Right lung (tissue), 10 donors: ENCODE measurements at places on chromosomes 11 and 22.

GRCh38 chr22:26450453-26451185, 21.6 kb downstream of the ASPHD2 start:
- DNase-seq, result no peak

DNA sequence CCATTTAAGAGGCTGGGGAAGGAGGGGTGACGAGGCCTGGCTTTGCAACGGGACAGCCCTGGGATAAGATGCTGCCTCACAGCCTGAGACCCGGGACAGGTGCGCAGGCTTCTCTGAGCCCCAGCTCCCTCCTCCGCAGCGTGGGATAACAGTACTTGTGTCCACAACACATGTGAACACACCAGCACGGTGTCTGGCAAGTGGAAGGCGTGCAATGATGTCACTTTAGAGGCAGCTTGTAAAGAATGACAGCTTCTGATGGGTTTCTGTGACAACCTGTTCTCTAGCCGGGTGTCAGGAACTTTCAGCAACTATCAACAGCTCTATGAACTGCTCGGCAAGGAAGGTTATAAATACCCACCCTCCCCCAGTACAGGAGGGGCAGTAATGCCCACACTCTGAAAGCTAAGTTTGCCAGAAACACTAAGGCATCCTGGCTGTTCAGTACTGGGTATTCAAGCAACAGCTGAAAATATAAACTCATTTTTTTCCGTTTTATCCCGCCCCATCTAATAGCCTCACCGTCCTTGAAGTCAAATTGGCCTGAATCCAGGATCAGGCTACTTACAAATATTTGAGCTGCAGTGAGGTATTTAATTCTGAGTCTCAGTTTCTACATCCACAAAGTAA, 59.7 kb downstream of the MYH9 start:
- no peak for DNase-seq

DNA sequence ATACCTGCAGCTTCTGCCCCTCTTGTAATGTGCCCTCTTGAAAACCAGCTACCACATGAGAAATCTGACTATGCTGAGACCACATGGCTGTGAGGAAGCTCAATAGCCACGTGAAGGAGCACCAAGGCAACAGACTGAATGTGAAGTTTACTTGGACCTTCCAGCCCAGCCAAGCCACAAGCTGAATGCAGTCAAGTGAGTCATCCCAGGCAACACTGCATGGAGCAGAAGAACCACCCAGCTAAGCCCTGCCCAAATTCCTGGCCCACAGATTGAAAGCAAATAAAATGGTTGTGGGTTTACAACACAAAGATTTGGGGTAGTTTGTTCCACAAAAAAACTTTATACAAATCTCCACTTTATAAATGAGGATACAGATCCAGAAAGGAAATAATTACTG, 114.5 kb downstream of the TIMP3 start:
- DNase-seq, result no peak

- DNase-seq, result no peak
These were observed 21.6 kb upstream of the ST14 start for GRCh38 chr11:130137999-130138398.

GRCh38 chr11:43818220-43818619, 62.4 kb upstream of the ALKBH3 start:
- no peak for DNase-seq

GRCh38 chr22:35177811-35178210, 79.5 kb upstream of the HMGXB4 start:
- no peak for DNase-seq

- no peak for DNase-seq
These were observed 1.5 kb upstream of the TOLLIP start for GRCh38 chr11:1310772-1311468.

GRCh38 chr11:6002202-6002699, 4.5 kb downstream of the OR56A4 start:
- no peak for DNase-seq

DNA sequence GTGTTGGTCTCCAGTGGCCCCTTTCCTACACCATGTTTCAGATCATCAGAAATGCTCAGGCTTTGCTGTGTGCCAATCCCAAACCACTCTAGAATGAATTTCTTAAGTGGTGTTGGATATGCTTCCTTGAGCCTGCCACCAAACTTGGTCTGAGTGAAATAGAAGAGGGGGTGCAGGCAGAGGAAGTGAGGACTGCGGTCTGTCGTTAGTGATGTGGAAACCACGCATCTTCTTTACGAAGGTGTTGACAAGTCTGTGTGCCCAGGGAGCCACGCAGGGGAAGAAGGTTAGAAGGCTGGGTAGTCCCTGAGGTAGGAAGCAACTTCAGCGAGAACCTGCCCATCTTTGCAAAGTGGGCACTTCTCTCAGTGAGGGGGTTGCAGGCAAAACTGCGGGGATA, 187.4 kb upstream of the NAV2 start:
- DNase-seq, result no peak

GRCh38 chr11:73528483-73529203, 69.3 kb downstream of the FAM168A start:
- DNase-seq, result no peak

DNA sequence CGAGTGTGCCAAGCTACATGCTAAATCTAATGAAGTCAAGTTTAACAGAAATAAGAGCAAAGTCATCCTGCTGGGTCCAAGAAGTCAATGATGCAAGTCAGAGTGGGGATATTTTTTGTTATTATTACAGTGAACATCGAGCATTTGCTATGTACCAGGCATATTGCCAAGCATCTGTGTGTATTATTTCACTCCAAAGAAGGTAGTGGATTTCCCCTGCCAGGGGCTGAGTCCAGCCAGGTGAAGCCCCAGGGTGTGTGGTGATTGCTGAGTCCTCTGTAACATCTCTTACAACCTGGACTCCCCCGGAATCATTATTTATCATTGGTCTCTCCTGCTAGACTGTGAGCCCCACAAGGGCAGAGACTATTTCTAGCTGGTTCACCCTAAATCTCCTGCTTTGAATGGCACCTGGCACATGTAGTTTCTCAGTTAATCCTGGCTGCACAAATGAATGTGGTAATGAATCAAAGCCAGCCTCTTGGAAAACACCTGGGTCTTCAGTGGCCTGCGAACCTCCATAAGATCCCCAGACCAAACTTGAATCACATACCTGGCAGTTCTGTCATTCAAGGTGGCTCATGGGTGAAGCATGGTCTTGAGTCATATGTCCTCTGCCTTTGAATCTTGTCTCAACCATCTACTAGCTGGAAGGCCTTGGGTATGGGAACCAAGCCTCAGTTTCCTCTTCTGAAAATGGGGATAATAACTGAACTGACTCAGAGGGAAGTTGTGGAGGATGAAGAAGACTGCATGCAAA, 549.2 kb downstream of the MIAT start:
- DNase-seq, result no peak

DNA sequence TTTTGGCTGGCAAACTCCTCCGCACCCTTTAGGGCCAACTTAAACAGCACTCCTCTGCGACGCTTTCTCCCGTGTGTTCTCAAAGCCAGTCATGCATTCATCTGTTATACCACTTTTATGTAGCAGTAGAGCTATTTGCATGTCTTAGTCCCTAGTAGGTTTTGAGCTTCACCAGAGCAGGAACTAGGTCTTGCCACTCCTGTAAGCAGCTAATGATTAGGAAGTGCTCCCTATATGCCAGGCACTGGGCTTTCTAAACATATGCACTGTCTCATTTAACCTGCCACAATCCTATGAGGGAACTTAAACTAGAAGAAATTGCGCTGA, 180.8 kb downstream of the DBX1 start:
- DNase-seq, result no peak

- peak; percentile 31 for DNase-seq
These were observed 99.1 kb downstream of the CD44 start for GRCh38 chr11:35237860-35238715.

GRCh38 chr11:93072229-93072914, 102.9 kb downstream of the MTNR1B start:
- DNase-seq, result no peak

- peak; percentile 87 for DNase-seq
These were observed 7.6 kb upstream of the CDC42EP1 start for GRCh38 chr22:37552524-37553163.

- peak; percentile 79 for DNase-seq
These were observed 3.6 kb downstream of the SEPTIN5 start for GRCh38 chr22:19717691-19718455.

- no peak for DNase-seq
These were observed 164.7 kb upstream of the GUCY1A2 start for GRCh38 chr11:107182978-107183377.

- DNase-seq, result no peak
These were observed 669 bp upstream of the BCR start for GRCh38 chr22:23179381-23180299.

DNA sequence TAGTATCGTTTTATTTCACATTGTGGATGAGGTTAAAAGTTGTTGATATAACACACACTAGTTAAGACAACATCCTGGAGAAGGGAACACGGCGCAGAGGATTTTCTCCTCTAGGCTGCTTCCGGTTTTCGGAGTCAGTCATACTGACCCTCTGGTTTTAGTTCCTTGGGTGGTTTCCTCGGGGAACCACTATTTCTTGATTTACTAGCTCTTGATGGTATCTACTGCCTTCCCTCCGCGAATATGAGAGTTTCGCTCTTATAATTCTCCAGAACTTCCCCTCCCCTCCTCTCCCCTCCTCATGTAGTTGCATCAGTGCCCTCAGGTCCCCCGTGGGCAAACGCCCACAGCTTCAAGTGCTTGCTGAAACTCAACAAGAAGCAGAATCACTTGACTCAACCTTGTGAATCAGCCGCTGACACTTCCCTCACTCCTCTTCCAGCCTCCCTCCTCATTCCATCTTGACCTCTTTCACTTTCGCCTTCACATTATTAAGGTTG, 15.9 kb upstream of the APOBEC3A start:
- DNase-seq, result no peak

- DNase-seq, result no peak
These were observed 11.4 kb downstream of the TUBA8 start for GRCh38 chr22:18121954-18122554.

DNA sequence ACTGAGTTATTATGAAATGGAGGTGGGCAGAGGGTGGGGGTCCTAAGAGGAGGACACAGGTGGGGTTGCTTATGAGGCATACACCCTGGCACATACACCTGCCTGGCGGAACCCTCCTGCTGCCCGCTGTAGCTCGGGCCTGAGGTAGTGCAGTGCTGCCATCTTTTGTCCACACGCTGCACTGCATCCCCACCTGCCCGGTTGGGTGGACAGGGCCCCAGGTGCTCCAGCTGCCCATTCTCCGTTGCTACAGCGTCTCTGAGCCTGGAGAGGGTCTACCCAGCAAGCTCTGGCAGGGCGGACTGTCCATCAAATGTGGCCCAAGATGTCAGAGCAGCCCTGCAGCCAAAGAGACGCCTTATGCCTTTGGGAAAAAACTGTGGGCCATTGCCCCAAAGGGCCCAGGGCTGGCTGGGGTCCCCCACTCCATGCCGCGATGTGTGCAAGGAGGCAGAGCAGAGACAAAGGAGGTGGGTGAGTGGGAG, 131.2 kb downstream of the BUD13 start:
- peak; percentile 15 for DNase-seq

GRCh38 chr11:60972182-60973030, 926 bp downstream of the CD6 start:
- no peak for DNase-seq

DNA sequence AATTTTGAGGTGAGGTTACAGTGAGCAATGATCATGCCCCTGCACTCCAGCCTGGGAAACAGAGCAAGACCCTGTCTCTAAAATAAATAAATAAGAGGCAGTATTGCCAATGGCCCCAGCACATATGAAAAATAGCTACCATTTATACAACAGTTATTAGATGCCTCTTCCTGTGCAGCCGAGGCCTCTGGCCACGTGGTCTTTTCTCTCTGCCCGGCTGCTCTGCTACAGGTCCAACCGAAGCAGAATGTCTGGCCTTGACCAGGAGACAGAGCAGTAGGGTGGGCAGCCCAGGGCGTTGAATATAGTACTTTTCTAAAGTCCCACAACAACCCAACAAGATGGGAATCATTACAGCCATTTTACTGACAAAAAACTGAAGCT, 12.4 kb upstream of the OAF start:
- DNase-seq, result no peak

DNA sequence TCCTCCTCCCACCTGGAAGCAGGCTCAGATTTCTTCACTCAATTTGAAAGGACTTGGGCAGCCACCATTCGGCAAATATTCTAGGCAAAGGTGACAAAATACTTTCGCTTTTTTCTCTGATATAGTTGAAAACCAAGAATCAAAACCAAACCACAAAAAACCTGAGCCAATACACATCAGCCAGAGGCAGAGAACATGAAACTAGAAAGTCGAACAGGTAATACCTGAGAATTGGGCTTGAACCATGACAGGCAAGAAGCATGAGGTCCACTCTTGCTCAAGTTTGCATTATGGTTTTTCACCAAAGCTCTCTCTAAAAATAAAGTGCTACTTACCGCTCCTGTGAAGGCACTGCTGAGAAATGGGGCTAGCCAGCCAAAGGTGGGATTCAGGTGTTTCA, 26.2 kb upstream of the LDLRAD3 start:
- no peak for DNase-seq

DNA sequence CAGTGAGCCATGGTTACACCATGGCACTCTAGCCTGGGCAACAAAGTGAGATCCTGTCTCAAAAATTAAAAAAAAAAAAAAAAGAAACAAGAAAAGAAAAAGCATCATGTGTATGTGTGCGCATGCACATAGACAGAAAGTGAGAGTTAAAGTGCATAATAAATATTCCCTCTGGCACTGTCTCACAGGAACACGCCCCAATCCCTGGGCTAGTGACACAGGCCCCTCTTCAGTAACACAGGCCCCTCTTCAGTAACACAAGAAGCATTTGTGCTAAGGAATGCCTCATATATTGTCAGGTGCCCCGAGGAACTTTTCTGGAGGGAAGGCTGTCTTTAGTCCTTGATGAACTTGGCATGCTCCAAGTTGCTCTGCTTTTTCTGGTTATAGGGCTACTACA, 57.5 kb downstream of the RPL27A start:
- DNase-seq, result no peak

DNA sequence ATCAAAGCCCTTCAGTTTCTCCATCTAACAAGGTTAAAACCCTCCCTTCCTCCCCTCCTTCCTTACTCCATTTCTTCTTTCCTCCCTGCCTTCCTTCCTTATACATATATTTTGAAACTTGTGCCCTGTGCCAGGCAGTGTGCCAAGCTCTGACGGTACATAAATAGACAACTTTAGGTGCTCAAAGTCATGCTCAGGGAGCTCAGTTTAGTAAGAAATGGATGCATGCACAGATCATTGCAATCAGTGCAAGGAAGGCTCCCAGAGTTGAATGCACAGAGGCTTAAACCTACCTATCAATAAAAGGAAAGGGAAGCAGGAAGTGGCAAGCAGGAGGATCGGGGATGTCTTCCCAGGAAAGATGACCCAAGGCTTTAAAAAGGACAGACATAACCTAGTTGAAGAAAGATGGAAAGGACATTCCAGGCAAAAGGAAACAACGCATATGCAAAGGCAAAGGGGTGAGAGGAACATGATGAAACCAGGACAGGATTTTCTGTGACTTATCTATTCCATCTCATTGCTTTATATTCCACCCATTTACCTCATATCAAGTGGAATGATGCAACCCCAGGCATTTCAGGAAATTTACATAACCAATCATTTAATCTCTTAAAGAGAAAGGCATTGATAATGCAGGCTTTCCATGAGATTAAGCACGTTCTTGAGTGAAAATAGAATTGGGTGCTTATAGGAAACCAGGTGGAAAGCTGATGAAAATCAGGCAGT, 13.2 kb downstream of the FZD4 start:
- no peak for DNase-seq

- no peak for DNase-seq
These were observed 2.1 kb downstream of the USP28 start for GRCh38 chr11:113873236-113873626.

GRCh38 chr11:10622108-10622507, 53.6 kb upstream of the LYVE1 start:
- DNase-seq, result no peak

- peak; percentile 87 for DNase-seq
These were observed 89.0 kb upstream of the GRK3 start for GRCh38 chr22:25475257-25476022.
